ENCODE measurements at places on chromosomes 2 and 18.

DNA sequence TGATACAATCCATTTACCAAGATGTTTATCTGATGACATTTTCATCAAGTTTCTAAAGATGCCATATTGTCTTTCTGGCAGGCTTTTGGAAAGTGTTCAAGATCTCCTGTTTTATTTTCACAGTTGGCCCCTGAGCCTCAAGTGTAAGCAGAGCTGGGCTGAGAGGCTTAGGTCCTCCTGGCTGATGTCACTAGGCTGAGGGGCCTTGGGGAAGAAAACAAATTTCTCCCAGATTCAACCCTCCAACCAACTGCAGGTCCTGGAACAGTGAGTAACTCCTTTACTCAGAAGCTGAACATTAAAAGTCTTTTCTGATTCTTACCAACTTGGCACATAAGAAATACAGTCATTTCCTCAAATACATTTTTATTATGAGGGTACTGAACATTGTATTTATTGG, 14.9 kb upstream of the IL1RL1 start:
- no peak for DNase-seq

DNA sequence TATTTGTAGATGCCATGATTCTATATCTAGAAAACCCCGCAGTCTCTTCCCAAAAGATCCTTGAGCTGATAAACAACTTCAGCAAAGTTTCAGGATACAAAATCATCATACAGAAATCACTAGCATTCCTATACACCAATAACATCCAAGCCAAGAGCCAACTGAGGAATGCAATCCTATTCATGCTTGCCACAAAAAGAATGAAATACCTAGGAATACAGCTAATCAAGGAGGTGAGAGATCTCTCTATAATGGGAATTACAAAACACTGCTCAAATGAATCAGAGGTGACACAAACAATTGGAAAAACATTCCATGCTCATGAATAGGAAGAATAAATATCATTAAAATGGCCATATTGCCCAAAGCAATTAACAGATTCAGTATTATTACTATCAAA, 551.4 kb upstream of the SLC39A10 start:
- no peak for DNase-seq

DNA sequence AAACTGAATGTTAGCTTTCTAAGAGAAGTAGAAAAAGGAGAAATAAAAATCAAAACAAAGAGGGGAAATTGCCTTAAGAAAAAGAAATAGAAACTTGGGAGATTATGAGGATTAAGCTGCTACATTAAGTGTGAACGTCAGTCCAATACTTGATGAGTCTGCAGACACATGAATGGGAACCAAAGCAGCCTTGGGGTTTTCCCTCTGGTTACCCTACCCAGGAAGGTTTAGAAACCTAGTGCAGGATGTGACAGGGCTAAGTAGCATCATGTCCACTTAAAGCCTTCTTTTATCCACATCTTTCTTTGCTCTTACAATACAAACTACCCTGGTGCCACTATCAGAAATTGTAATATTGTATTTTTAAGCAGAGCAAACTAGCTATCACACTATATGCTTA, 22.3 kb downstream of the SLC35F5 start:
- DNase-seq: peak; percentile 33

DNA sequence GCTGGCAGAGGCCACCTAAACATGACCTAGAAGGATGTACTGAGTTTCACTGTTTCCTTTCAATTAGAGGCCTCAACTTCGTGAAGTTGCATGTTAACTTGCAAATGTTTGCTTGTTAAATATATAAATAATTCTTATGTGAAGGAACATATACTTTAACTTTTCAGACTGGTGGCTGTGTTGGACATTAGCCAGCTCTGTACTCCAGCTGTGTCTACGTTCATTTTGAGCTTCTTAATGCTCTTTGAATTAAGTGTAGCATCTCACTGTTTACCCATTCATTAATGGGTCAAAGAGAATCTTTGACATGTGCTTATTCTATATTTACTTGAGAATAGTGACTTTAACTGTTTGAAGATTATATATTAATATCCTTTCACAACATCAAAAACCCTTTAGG, 823.2 kb upstream of the ID2 start:
- DNase-seq: no peak

- DNase-seq: no peak
Observed at GRCh38 chr18:76750917-76751890, 71.2 kb upstream of the ZNF236 start.

DNA sequence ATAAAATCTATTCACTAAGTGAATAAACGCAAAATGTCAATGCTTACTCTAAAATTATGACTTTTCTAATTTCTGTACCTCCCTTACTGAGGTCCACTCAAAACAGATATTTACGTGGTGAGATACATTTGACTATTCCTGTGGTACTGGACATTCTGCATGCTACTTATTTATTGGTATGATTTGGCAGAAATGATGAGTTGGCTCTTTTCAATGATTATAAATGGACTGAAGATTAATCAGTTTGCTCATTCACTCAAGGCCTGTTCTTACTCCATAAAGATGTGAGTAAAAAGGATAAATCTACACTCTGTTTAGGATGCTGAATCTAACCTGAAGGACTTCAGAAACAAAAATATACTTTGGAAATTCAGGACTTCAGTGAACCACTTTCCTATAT, 98.8 kb downstream of the OLA1 start:
- no peak for DNase-seq

GRCh38 chr2:228048838-228049490, 132.5 kb downstream of the SPHKAP start:
- peak; percentile 8 for DNase-seq

DNA sequence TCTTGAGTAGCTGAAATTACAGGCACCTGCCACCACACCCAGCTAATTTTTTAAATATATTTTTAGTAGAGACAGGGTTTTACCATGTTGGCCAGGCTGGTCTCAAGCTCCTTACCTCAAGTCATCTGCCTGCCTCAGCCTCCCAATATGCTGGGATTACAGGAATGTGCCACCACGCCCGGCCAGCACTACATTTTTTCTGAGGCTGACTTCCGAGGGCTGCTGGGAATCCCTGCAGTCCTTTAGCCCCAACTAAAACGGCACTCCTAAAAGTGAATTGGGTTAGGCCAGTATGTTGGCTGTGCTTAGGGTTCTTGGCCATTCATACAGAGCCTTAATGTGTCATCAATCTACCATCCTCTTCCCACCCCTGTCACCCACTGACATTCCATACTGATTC, 375.4 kb downstream of the DCC start:
- no peak for DNase-seq
